ENCODE measurements at places on chromosomes 7 and 10.

DNA sequence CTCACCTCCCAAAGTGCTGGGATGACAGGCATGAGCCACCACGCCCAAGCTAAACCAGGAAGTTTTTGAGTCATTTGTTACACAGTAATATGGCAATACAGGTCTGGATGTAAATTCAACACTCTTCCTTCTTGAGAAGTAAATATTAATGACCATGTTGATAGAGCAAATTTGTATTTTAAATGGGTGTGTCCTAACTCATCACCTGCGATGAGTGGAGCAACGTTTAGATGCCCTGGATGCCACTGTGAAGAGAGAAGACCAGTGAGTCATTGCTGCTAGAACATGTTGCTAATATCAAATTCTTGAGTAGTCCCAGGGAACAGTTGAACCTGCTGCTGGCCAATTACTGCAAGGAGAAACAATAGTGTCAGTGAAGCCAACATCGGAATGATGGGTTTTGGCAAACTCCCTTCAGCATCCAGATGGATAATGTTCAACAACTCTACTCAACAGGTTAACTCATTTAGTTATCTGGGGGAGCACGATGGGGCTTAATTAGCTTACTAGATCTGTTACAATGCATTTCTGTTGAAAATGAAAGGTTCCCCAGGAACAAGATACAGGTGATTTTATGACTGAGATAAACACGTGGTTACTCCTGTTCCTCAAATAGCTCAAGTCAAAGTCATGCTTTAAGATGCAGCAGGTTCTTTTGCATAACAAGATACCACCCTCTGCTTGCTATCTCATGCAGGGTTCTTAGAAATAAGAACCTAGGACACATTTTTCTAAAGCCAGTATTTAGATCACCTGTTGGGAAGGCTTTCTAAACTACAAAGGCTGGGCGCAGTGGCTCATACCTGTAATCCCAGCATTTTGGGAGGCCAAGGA, 146.8 kb downstream of the CALN1 start:
- DNase-seq: no peak

DNA sequence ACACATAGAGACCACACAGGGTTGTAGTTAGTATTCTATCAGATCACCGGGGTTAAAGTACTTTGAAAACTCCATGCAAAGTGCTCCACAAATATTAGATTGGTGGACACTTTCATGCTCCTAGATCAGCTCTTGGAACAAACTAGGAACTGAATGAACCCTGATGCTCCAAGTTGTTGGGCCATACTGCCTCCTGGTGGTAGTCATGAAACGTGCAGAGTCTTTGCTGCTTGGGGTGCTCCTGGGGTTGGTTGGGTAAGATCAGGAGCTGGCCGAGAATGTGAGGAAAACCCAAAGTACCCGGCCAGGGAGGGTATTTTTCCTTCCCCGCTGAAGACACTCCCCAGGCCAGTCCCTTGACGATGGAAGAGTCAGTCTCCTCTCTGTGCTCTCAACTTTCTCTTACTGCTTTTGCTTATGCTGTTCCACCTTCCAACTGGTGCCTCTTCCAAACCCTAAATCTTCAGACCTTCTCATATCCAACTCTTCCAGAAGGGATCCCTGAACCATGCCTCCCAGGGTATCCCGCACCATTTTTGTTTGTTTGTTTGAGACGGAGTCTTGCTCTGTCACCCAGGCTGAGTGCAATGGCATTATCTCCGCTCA, 918 bp upstream of the RPEL1 start:
- DNase-seq: peak; percentile 70

DNA sequence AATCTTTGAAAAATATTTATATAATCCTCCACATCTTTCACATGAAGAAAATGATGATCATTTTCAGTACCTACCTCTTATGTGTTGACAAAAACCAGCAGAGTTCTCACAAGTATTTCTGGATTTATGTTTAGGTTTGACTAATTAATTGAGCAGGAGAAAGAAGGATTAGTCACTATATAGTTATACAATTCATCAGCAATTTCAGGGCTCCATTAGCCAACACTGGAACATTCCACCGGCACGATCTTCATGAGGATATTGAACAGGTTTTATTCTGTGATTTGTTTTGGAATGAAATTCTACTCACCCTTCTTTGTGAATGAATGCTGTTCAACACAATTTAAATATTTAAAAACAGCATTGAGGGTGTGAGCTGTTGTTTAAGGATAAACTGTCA, 163.2 kb downstream of the SEM1 start:
- DNase-seq: no peak

- DNase-seq: no peak
Observed at GRCh38 chr7:1447551-1448244, 11.6 kb downstream of the MICALL2 start.

DNA sequence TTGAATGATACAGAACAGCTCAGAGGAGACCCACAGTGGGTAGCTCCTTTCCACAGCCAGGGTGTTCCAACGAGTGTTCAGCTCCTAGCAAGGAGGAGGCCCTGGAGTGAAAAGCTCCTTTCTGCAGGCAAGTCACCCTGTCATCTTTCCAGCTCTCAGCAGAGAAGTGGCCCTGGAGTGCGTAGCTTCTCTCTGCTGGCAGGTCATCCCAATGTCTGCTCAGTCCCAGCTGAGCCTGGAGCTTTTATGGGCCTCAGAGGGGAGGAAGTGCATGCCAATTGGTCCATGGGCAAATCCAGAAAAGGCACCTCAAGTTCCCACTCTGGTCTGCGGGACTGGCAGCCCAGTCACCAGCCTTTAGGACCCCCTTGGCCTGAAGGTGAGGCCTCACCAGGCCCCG, 30.8 kb upstream of the ZMYND11 start:
- no peak for DNase-seq

- no peak for DNase-seq
Observed at GRCh38 chr10:3407208-3407607, 234.6 kb upstream of the PITRM1 start.

GRCh38 chr10:125084191-125084613, 76.2 kb downstream of the CTBP2 start:
- no peak for DNase-seq

GRCh38 chr7:132518839-132519173, 57.5 kb downstream of the PLXNA4 start:
- no peak for DNase-seq

GRCh38 chr10:104331208-104331838, 6.9 kb downstream of the ITPRIP start:
- DNase-seq: no peak

DNA sequence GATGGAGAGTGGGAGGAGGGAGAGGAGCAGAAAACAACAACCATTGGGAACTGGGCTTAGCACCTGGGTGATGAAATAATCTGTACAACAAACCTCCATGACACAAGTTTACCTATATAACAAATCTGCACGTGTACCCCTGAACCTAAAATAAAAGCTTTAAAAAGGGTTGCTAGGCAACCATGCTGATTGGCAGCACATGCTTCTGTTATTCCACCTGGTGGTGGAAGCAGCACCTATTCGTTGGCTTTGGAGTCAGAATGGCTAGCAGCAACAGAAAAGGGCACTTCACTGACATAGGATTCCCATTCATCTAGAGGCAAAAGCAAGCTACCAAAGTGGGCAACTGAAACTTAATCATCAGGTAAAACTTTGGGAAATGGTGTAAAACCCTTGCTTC, 57.1 kb downstream of the RELN start:
- no peak for DNase-seq

All from activated T-cell treated with anti-CD3 and anti-CD28 coated beads, Interleukin-2, amount 50 U/mL, for 24 hours (primary cell).